Ovary (tissue), 10 donors: ENCODE measurements at places on chromosomes 6 and 20. TPM values are rescaled to one million over a fixed set of nuclear protein-coding genes. Genes with fewer than 3 reads are reported as not detected.

DNA sequence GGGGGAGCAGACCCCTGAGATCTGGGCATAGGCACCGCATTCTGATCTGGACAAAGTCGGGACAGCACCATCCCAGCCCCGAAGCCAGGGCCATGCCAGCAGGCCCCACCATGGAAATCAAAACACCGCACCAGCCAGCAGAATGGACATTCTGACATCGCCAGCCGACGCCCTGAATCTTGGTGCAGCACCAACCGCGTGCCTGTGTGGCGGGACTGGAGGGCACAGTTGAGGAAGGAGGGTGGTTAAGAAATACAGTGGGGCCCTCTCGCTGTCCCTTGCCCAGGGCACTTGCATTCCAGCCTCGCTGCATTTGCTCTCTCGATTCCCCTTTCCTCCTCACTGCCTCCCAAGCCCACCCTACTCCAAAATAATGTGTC, 2.0 kb downstream of the NNAT start:
- DNase-seq: no peak
- H3K27me3 ChIP-seq: no peaks in the 10 kb centered on the region
- H3K36me3 ChIP-seq: no peaks in the 10 kb centered on the region
- H3K4me3 ChIP-seq: no peak overlapping the region

GRCh38 chr6:7467007-7467897, 74.2 kb upstream of the DSP start:
- no peak for DNase-seq
- H3K4me3 ChIP-seq: no peak overlapping the region
- H3K4me1 ChIP-seq: peaks cover 3% of the 10 kb centered on the region
- no peaks in the 10 kb centered on the region for H3K36me3 ChIP-seq
- no peak overlapping the region for H3K27ac ChIP-seq

GRCh38 chr20:63690898-63691710, 5.3 kb upstream of the TNFRSF6B start:
- H3K27ac ChIP-seq: no peak overlapping the region
- DNase-seq: no peak
- no peaks in the 10 kb centered on the region for H3K36me3 ChIP-seq
- H3K4me3 ChIP-seq: no peak overlapping the region
- peaks cover 10% of the 10 kb centered on the region for H3K4me1 ChIP-seq

GRCh38 chr20:57881466-57882385, 171.9 kb upstream of the PMEPA1 start:
- H3K27me3 ChIP-seq: no peaks in the 10 kb centered on the region
- H3K4me1 ChIP-seq: peaks cover 11% of the 10 kb centered on the region
- H3K4me3 ChIP-seq: no peak overlapping the region
- DNase-seq: no peak
- H3K36me3 ChIP-seq: no peaks in the 10 kb centered on the region

GRCh38 chr6:110509617-110510241, 33.3 kb upstream of the SLC22A16 start:
- H3K4me1 ChIP-seq: no peaks in the 10 kb centered on the region
- H3K36me3 ChIP-seq: no peaks in the 10 kb centered on the region
- no peak overlapping the region for H3K4me3 ChIP-seq
- DNase-seq: no peak
- H3K27me3 ChIP-seq: no peaks in the 10 kb centered on the region

- no peaks in the 10 kb centered on the region for H3K4me1 ChIP-seq
- no peaks in the 10 kb centered on the region for H3K27me3 ChIP-seq
- no peak overlapping the region for H3K27ac ChIP-seq
- no peaks in the 10 kb centered on the region for H3K36me3 ChIP-seq
These were observed 22.7 kb upstream of the BMP6 start for GRCh38 chr6:7703148-7703680.

DNA sequence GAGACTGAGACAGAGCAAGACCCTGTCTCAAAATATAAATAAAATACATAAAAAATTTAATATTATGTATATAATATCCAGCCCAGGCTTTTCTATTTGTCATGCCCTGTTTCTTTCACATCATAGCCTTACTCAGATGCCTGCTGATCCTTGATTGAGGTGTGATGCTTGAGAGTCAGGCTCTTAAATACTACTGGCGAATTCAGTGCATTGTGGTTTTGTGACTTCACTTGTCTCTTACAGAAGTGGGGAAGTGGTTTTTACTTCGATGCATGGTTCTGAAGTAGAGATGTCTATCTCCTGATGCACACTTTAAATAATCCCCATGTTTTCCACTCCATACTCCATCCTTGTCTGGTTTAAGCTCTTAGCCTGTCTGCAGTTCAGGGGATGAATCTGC, 29.1 kb downstream of the ASXL1 start:
- H3K4me1 ChIP-seq: peaks cover 1% of the 10 kb centered on the region
- H3K27me3 ChIP-seq: no peaks in the 10 kb centered on the region
- no peaks in the 10 kb centered on the region for H3K36me3 ChIP-seq
- no peak overlapping the region for H3K27ac ChIP-seq
- H3K4me3 ChIP-seq: no peak overlapping the region
- no peak for DNase-seq

GRCh38 chr6:153947808-153948447, 91.1 kb upstream of the OPRM1 start:
- no peak overlapping the region for H3K4me3 ChIP-seq
- H3K27me3 ChIP-seq: no peaks in the 10 kb centered on the region
- no peak for DNase-seq
- no peaks in the 10 kb centered on the region for H3K4me1 ChIP-seq

- no peaks in the 10 kb centered on the region for H3K36me3 ChIP-seq
- no peak overlapping the region for H3K4me3 ChIP-seq
- no peak for DNase-seq
- H3K4me1 ChIP-seq: no peaks in the 10 kb centered on the region
- no peak overlapping the region for H3K27ac ChIP-seq
These were observed 34.7 kb downstream of the EZR start for GRCh38 chr6:158784505-158784904.

GRCh38 chr20:50646483-50646996, 44.8 kb downstream of the RIPOR3 start:
- DNase-seq: no peak
- H3K4me1 ChIP-seq: peaks cover 10% of the 10 kb centered on the region
- H3K4me3 ChIP-seq: no peak overlapping the region
- no peaks in the 10 kb centered on the region for H3K36me3 ChIP-seq

GRCh38 chr6:165056292-165056691, 253.1 kb downstream of the C6orf118 start:
- H3K4me1 ChIP-seq: no peaks in the 10 kb centered on the region
- no peaks in the 10 kb centered on the region for H3K27me3 ChIP-seq
- DNase-seq: no peak
- no peak overlapping the region for H3K4me3 ChIP-seq
- H3K36me3 ChIP-seq: no peaks in the 10 kb centered on the region

- H3K4me1 ChIP-seq: peaks cover 9% of the 10 kb centered on the region
- H3K4me3 ChIP-seq: peak overlapping the region; percentile 45
- H3K27ac ChIP-seq: no peak overlapping the region
- no peaks in the 10 kb centered on the region for H3K36me3 ChIP-seq
These were observed 2.7 kb downstream of the BMP2 start for GRCh38 chr20:6769903-6770785.

GRCh38 chr20:1282966-1283365, 16.9 kb downstream of the SNPH start:
- no peaks in the 10 kb centered on the region for H3K36me3 ChIP-seq
- no peak overlapping the region for H3K27ac ChIP-seq
- no peaks in the 10 kb centered on the region for H3K4me1 ChIP-seq
- DNase-seq: no peak

DNA sequence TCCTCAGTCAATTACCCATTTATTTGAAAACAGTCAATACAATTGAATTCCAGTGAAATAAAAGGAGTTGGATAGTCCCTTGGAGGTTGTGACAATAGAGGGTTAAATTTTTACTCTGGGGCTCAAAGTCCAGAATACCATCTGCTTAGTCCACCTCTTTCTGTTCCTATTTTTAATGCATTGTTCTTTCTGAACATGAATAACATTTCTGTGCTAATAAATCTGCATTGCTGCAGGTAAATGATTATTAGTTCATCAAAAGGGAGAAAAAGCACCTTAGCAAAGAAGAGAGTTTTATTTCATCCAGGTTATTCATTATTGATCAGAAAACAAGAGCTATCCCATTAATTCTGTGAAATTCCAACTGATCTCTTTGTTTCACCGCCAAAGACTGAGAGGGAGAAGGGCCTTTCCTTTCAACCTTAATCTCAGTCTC, 166.1 kb upstream of the OLIG3 start:
- H3K4me3 ChIP-seq: no peak overlapping the region
- no peak overlapping the region for H3K27ac ChIP-seq
- no peaks in the 10 kb centered on the region for H3K36me3 ChIP-seq
- H3K4me1 ChIP-seq: no peaks in the 10 kb centered on the region
- no peak for DNase-seq

GRCh38 chr6:154509421-154510143, 903 bp downstream of the CNKSR3 start:
- peak overlapping the region; percentile 89 for H3K4me3 ChIP-seq
- peaks cover 13% of the 10 kb centered on the region for H3K4me1 ChIP-seq
- H3K27me3 ChIP-seq: no peaks in the 10 kb centered on the region
- H3K27ac ChIP-seq: peak overlapping the region; percentile 90
- peak; percentile 64 for DNase-seq

GRCh38 chr20:34129518-34130162, 17.6 kb upstream of the EIF2S2 start:
- no peak overlapping the region for H3K4me3 ChIP-seq
- no peaks in the 10 kb centered on the region for H3K4me1 ChIP-seq
- DNase-seq: peak; percentile 66
- H3K36me3 ChIP-seq: no peaks in the 10 kb centered on the region
- no peaks in the 10 kb centered on the region for H3K27me3 ChIP-seq

DNA sequence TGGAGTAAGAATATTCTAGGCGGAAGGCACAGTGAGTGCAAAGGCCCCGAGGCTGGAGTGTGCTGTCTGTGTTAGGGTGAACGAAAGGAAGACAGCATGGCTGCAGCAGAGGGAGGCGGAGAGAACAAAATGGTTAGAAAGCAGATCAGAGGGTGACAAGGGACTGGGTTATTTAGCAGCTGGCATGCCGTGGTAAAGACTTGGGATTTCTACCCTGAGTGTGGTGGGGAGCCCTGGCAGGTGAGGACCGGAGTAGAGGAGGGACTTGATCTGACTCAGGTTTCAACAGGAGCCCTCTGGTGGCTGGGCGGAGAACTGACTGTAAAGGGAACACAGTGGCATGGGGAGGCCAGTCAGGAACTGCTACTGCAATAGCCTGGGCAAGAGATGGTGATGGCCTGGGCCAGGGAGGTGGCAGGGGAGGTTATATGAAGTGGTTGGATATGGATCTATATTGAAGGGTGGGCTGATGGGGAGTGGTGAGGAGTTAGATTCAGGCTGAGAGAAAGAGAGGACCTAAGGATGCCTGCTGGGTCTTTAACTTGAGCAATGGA, 38.0 kb downstream of the PIM1 start:
- no peak overlapping the region for H3K4me3 ChIP-seq
- no peaks in the 10 kb centered on the region for H3K27me3 ChIP-seq
- H3K4me1 ChIP-seq: no peaks in the 10 kb centered on the region
- no peak overlapping the region for H3K27ac ChIP-seq
- H3K36me3 ChIP-seq: no peaks in the 10 kb centered on the region

DNA sequence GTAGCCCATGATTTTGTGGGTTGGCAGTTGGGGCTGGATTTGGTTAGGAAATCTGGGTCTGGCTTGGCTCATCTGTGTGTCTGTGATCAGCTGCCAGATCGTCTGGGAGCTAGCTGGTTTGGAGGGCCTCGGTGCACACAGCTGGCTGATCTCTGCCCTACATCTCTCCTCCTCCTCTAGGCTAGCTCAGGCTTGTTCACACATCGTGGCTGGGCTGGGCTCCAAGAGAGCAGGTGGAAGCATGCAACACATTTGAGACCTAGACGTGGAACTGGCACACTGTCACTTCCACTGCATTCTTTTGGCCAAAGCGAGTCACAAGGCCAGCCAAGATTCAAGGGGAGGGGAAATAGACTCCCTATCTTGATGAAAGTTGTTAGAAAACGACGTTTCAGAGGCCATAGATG, 15.9 kb downstream of the NDUFAF5 start:
- H3K36me3 ChIP-seq: no peaks in the 10 kb centered on the region
- no peak overlapping the region for H3K4me3 ChIP-seq
- H3K4me1 ChIP-seq: peaks cover 6% of the 10 kb centered on the region
- DNase-seq: peak; percentile 83
- H3K27ac ChIP-seq: no peak overlapping the region
- H3K27me3 ChIP-seq: no peaks in the 10 kb centered on the region

The DYNLT2 gene
- total RNA-seq: 2.0 TPM

The RSPH9 gene
- 0.45 TPM for total RNA-seq

The HLA-DMB gene
- 39.1 TPM for total RNA-seq

The NOX3 gene
- total RNA-seq: not detected

The MUC21 gene
- not detected for total RNA-seq

The PAX1 gene
- total RNA-seq: not detected

The GHRH gene
- not detected for total RNA-seq

The SCUBE3 gene
- 0.15 TPM for total RNA-seq

The FERMT1 gene
- 7.1 TPM for total RNA-seq
